ENCODE measurements at places on chromosomes 12 and 14. TPM values are rescaled to one million over a fixed set of nuclear protein-coding genes. Genes with fewer than 3 reads are reported as not detected.

- H3K27me3 ChIP-seq = no peaks in the 10 kb centered on the region
- H3K27ac ChIP-seq = no peak overlapping the region
- no peak for DNase-seq
- peaks cover 30% of the 10 kb centered on the region for H3K4me1 ChIP-seq
These were observed 94.4 kb downstream of the PPHLN1 start for GRCh38 chr12:42420395-42420794.

DNA sequence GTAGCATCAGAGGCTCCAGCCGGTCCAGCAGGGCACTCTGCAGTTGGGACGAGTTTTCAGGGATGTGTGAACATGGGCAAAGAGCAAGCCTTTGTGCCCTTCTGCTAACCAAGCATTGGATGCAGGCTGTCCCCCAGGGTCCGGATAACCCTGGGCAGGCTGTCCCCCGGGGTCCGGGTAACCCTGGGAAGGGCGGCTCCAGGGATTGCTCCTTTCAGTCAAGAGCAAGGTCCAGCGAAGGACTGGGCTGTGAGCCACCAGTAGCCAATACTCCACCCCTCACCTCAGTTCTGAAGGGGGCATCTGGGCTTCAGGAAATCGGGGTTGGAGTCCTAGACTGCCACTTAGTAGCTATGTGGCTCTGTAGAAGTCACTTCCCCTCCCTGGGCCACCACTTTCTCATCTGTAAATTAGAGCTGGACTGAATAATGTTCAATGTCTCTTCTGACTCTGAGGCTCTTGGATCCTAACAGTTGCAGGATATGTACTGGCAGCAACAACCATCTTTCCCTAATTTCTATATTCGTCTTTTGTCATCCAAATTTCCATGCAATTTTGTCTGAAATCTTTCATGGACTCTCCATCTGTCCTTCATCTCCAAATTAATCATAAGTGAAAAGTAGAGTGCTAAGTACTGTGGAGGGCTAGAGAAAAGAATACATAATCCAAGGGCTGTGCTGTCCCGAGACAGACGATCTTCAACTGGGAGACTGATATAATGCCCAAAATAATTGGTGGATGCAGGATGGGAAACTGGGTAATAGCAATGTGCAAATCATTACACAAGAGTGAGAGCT is 137.4 kb upstream of the NTF3 start:
- H3K27ac ChIP-seq = no peak overlapping the region
- no peaks in the 10 kb centered on the region for H3K27me3 ChIP-seq
- peaks cover 10% of the 10 kb centered on the region for H3K4me1 ChIP-seq
- no peaks in the 10 kb centered on the region for H3K36me3 ChIP-seq
- DNase-seq = no peak

- H3K36me3 ChIP-seq = peaks cover 47% of the 10 kb centered on the region
- peaks cover 94% of the 10 kb centered on the region for H3K4me1 ChIP-seq
- no peak for DNase-seq
- no peaks in the 10 kb centered on the region for H3K27me3 ChIP-seq
- H3K4me3 ChIP-seq = peak overlapping the region; percentile 45
- peak overlapping the region; percentile 92 for H3K27ac ChIP-seq
These were observed 9.8 kb downstream of the APPL2 start for GRCh38 chr12:105226219-105226618.

DNA sequence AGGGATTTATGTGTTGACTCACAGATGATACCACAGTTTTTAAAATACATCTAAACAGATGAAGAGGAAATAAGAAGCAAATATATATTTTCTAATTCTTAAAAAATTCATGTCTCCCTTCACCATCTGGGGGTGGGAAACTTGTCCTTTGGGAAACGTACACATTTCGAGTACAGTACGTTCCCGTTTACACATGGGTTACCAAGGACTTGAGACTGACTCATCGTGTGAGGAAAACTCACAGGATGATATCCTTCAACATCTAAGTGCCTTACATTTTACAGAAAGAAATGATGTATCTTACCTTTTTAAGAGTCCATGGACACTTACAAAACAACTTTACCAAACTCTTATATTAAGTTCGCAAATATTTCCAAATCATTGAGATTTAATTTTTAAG is 16.0 kb upstream of the FBLN5 start:
- no peak overlapping the region for H3K4me3 ChIP-seq
- DNase-seq = no peak
- H3K36me3 ChIP-seq = peaks cover 13% of the 10 kb centered on the region
- no peaks in the 10 kb centered on the region for H3K27me3 ChIP-seq
- H3K27ac ChIP-seq = peak overlapping the region; percentile 44

GRCh38 chr14:21734457-21735074 is 60.9 kb upstream of the OR4E1 start:
- H3K36me3 ChIP-seq = no peaks in the 10 kb centered on the region
- H3K27me3 ChIP-seq = peaks cover 24% of the 10 kb centered on the region
- H3K27ac ChIP-seq = no peak overlapping the region
- H3K4me3 ChIP-seq = no peak overlapping the region

- no peaks in the 10 kb centered on the region for H3K36me3 ChIP-seq
- no peak overlapping the region for H3K4me3 ChIP-seq
- H3K4me1 ChIP-seq = no peaks in the 10 kb centered on the region
- DNase-seq = no peak
- H3K27me3 ChIP-seq = no peaks in the 10 kb centered on the region
These were observed 56.7 kb downstream of the FAM222A start for GRCh38 chr12:109770104-109770860.

DNA sequence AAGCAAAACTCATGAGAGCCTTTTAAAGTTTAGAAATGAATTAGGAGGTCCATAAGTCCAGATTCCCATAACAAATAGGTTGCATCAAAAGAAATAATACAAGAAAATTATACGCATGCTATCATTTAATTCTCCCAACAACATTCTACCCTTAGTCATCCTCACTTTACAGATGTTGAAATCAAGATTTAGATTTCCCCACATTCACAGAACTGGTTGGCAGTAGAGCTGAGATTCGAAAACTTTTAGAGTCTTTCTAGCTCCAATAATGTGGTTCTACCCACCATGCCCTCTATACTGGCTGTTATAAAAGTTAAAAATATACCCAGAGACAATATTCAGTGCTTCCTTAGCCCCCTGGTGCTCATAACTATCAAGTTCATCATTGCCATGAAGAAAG is 56.6 kb upstream of the METAP2 start:
- peaks cover 36% of the 10 kb centered on the region for H3K4me1 ChIP-seq
- H3K27ac ChIP-seq = no peak overlapping the region
- no peak overlapping the region for H3K4me3 ChIP-seq
- H3K36me3 ChIP-seq = no peaks in the 10 kb centered on the region
- DNase-seq = no peak

GRCh38 chr14:65959563-65960024 is 526.6 kb upstream of the CCDC196 start:
- H3K27ac ChIP-seq = no peak overlapping the region
- no peaks in the 10 kb centered on the region for H3K4me1 ChIP-seq
- H3K4me3 ChIP-seq = no peak overlapping the region
- no peaks in the 10 kb centered on the region for H3K27me3 ChIP-seq

GRCh38 chr12:68828672-68829068 is 20.7 kb downstream of the MDM2 start:
- H3K4me1 ChIP-seq = no peaks in the 10 kb centered on the region
- peaks cover 54% of the 10 kb centered on the region for H3K36me3 ChIP-seq
- no peaks in the 10 kb centered on the region for H3K27me3 ChIP-seq
- H3K4me3 ChIP-seq = no peak overlapping the region

DNA sequence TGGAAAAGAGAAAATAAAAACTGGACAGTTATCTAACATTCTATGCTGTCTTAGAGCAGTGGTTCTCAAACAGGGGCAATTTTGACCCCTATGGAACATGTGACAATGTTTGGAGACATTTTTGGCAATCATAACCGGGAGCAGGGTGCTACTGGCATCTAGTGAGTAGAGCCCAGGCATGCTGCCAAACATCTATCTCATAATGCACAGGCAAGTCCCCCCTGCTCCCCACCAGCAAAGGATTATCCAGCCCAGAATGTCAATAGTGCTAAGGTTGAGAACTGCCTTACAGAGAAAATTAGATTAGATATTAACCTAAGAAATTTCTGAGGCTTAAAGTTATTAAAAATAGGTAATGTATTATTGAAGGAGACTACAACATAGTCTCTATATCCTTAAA is 22.9 kb upstream of the CATSPERB start:
- H3K36me3 ChIP-seq = no peaks in the 10 kb centered on the region
- no peak for DNase-seq
- H3K4me3 ChIP-seq = no peak overlapping the region
- H3K4me1 ChIP-seq = no peaks in the 10 kb centered on the region

Gene SYCP3
- total RNA-seq = not detected

Gene ZC2HC1C
- total RNA-seq = 1.0 TPM

Gene SLC41A2
- 24.4 TPM for total RNA-seq

Gene NINJ2
- total RNA-seq = 2.3 TPM

Gene DPPA3
- not detected for total RNA-seq

Gene RDH12
- total RNA-seq = not detected

Gene C12orf54
- not detected for total RNA-seq
